Fibroblast of villous mesenchyme (primary cell): ENCODE measurements at places on chromosomes 7 and 10.

- DNase-seq, result no peak
These were observed 88.1 kb upstream of the KMT2C start for GRCh38 chr7:152523916-152524315.

DNA sequence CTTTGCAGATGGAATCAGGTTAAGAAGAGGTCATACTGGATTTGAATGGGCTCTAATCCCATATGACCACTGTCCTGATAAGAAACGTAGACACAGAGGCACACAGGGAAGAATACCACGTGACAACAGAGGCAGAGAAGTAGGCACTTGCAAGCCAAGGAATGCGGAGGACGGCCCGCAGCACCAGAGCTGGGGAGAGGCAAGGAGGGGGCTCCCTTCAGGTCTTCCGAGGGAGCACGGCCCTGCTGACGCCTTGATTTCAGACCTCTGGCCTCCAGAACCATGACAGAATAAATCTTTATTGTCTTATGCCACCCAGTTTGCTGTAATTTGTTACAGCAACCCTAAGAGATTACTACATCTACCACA is 44.7 kb upstream of the TMEM213 start:
- DNase-seq, result no peak

DNA sequence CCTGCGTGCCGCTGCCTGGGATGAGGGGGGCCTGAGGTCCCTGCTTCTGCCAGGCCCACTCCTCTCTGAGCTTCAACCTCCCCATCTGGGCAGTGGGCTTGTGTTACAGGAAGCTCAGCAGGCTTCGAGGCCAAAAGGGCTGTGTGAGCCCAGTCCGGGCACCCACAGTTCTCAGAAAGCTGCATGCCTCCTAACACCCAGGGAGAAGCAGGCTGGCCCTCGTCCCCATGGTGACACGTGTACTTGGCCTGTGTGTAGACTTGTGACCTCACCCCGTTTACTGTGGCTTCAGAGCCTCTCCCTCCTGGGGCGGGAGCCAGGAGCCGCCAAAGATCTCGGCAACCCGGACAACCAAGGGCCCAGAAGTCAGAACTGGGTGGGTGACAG is 2.2 kb upstream of the GRIFIN start:
- DNase-seq, result no peak

GRCh38 chr7:105524840-105525239 is 2.8 kb upstream of the PUS7 start:
- no peak for DNase-seq

- peak; percentile 58 for DNase-seq
These were observed 174.8 kb upstream of the FZD1 start for GRCh38 chr7:91089382-91089963.

DNA sequence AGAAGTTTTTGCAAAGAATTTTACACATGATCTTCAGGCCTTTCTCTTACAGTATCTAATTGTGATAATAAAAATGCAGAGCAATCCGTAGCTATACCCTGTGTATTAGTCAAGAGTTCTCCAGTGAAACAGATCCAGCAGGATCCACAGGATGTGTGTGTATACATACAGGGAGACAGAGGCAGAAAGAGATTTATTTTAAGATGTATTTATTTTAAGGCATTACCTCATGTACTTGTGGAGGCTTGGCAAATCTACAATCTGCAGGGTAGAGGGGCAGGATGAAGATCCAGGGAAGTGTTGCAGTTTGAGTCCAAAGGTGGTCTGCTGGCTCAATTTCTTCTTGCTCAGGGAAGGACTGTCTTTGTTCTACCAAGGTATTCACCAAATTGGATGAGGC is 41.7 kb downstream of the ARHGAP12 start:
- DNase-seq, result peak; percentile 28

GRCh38 chr10:59536167-59537014 is 173.3 kb downstream of the SLC16A9 start:
- peak; percentile 75 for DNase-seq

DNA sequence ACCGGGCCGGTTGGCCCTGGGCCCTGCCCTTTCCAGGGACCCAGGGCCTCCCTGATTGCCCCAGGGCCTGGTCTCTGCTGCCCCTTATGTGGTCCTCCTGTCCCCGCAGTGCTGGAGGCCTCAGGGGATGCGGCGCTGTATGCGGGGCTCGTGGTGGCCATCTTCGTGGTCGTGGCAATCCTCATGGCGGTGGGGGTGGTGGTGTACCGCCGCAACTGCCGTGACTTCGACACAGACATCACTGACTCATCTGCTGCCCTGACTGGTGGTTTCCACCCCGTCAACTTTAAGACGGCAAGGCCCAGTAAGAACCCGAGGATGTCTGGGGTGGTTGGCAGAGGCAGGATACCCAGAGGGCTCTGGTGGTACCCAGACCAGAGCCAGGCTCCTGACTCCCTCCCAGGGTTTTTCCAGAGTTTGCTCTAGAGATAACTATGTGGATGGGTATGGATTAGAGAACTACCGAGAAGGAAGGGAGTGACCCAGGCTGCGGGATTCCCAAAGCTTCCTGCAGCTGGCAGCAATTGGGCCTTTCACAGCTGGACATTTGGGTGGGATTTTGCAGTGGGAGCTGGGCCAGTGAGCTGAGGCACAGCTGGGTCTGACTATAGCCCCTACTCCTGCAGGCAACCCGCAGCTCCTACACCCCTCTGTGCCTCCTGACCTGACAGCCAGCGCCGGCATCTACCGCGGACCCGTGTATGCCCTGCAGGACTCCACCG is 28.1 kb upstream of the SLC29A3 start:
- DNase-seq, result no peak

DNA sequence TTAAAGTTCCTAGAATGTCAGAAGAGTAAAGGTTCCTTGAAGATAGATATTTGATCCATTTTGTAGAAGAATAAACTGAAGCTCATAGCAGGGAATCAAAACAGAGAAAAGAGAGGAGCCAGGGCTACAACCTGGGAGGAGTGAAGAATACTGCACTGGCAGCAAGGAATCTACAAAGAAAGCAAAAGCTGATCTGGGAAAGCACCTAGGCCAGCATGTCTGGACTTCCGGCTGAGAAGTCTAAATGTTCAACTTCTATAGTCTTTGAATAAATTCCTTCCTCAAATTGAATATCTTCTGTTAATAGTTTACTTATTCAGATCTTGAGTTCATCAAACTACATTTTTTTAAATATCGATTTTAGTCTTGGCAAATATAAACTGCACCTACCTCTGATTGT is 78.2 kb downstream of the VPS41 start:
- DNase-seq, result no peak

- no peak for DNase-seq
These were observed 112.2 kb downstream of the EXOC4 start for GRCh38 chr7:133364959-133365690.

DNA sequence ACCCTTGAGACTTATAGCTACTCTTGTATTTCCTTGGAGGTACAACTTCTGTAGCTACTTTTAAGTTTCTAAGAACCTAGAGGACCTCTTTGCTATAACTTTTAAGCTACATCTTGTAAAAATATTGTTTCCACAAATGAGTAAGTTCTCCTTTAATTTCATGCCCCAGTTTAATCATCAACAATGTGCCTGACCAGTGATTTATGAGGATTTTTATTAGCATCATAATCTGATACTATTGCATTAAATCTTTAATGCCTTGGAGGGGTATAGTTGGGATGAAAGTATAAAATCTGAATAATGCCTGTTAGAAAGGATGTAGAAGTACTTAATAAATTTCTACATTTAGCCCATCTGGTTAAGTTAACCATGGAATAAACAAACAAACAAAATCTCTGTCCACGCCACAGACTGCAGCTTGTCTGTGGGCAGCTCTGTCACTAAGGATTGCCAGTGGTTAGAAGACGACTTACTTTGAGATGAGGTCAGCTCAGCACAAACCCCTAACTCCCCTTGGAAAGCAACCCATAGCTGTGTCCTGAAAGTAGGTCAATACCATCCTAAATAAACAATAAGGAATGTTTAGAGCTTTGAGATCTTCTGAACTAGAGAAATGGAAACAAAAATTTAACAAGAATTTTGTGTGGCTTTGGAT is 18.3 kb downstream of the UBE2D1 start:
- DNase-seq, result peak; percentile 44

DNA sequence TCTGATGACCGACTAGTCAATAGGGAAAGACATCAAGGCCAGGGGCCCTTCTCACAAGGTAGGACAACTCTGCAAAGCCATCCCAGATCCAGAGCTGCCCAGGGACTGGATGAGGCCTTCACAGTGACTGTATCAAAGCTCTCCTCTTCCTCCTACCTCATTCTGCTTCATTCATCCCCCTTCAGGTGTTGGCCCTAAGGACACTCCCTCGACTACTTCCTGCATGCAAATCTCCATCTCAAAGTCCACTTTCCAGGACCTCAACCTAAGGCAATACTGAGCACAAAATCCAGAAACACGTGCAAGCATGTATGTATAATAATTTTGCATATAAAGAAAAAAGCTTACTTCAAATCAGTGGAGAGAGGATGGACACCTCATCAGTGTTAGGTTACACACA is 25.1 kb downstream of the DPY19L1 start:
- DNase-seq, result no peak

GRCh38 chr10:104337985-104338735 is at the start of gene ITPRIP:
TSS of gene ITPRIP (minus strand) at chr10:104338465. CDS start at chr10:104316051, 22,414 bp downstream.
- DNase-seq, result peak; percentile 93

- DNase-seq, result no peak
These were observed 403.5 kb upstream of the RNF32 start for GRCh38 chr7:156236936-156237599.

DNA sequence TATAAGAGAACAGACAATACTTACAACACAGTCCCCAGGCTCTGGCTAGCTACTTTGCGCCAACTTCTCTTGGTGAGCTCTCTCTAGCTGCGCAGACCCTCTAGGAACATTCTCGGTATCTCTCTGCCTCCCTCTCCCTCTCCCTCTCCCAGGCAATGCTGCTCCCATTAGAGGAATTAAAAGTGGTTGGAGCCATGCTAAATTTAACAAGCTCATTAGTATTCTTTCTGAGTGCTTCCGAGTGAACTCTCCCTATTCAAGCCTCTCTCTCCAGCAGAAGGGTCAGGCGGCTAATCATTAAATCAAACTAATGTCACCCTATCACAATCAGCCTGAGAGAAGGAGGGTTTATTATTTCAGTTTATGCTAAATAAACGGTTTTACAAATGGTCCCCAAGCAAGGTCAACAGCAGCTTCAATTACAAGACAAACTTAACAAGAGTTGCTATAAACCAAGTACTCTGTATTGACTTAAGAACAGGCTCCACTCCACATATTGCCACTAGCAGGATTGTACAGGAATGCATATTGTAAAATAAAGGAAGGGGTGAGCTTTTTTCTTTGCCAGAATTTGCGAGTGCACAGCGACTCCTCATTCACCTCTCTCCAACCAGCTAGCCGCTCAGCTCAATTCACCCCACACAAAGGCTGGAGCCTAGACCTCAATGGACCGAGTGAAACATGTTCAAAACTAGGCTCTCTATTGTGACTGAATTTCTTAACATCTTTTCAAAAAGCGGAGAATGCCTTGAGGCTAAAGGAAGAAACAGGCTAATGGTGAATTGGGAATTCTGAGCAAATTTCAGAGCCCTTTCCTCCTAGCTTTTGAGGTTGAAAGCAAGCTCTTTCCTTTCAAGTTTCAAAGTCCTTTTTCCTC is 84.4 kb downstream of the GLI3 start:
- no peak for DNase-seq

GRCh38 chr10:91707236-91707635 is 74.4 kb upstream of the PPP1R3C start:
- no peak for DNase-seq

GRCh38 chr7:37645282-37646050 is 38.1 kb upstream of the GPR141 start:
- DNase-seq, result no peak

DNA sequence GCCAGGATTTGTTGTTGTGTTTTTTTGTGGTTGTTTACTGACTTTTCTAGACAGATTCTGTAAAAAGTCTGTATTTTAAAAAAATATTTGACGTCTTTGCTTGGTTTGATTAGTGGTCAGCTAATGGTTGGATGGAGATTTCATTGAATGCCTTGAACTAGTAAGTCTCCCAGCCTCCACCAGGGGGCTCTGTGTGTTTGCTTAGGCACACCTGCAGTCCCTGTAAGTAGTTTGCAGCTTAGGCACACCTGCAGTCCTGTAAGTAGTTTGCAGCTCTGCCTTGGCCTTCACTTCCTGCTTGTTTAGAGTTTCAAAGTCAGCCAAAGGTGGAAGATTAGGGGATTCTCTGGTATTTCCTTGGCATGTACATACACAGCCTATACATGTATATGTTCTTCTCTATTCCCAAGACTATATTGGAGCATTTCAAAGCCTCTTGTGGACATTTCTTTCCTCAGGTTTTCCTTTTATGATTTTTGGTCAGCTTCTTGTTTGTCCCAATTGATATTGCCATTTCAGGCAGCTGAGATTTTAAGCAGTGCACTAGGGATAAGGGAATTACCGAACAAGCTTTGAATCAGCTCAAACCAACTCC is 101.6 kb downstream of the CCSER2 start:
- peak; percentile 70 for DNase-seq

DNA sequence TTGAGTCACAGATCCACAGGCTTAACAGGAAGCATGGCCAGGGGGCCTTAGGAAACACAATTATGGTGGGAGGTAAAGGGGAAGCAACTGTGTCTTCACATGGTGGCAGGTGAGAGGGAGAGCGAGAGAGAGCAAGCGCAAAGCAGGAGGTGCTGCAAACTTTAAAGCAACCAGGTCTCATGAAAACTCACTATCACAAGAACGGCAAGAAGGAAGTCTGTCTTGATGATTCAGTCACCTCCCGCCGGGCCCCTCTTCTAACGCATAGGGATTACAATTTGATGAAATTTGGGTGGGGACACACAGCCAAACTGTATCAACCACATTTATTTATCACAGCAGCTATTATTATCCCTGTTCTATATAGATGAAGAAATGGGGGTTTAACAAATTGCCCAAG is 201.6 kb downstream of the DPP6 start:
- no peak for DNase-seq

DNA sequence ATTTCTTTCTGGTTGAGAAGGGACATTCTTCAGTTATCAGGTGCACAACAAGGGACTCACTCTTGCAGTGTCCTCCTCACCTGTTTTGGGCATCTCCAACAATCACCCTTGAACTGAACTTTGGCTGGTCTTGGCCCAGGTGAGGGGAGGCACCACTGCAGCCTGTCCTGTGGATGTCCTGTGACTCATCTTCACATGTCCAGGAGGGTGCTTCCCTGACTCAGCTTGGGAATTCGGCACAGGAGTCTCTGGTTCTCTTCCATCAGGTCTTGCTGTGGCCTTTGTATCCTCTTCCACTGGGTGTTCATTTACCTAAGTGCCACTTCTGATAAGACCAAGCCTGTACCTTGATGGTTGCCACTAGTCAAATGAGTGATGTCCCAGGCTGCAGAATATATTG is 196.7 kb upstream of the MKI67 start:
- no peak for DNase-seq

GRCh38 chr10:88114368-88114767 is 250.9 kb downstream of the PTEN start:
- DNase-seq, result peak; percentile 38

- no peak for DNase-seq
These were observed 19.4 kb downstream of the SLK start for GRCh38 chr10:103986360-103986759.

- DNase-seq, result peak; percentile 26
These were observed 85.6 kb upstream of the CAPZA2 start for GRCh38 chr7:116776610-116777289.

DNA sequence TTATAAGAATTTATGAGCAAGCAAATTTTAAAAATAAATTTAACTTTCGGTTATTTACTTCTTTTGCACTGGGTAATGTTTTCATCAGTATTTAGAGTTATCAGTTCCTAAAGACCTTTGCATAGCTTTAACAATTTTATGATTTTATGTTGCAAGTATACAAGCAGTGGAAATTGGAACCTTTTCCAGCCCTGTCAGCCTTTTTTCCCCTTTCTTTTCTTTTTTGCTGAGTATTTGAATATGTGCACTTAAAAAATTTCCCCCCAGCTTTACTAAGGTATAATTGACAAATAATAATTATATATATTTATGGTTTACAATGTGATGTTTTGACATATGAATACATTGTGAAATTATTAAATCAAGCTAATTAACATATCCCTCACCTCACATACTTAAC is 62.6 kb downstream of the MKLN1 start:
- no peak for DNase-seq
